ENCODE measurements at places on chromosomes 5 and 9.

- DNase-seq, result no peak
Measured at GRCh38 chr5:135543485-135544304, 7.9 kb upstream of the NEUROG1 start.

DNA sequence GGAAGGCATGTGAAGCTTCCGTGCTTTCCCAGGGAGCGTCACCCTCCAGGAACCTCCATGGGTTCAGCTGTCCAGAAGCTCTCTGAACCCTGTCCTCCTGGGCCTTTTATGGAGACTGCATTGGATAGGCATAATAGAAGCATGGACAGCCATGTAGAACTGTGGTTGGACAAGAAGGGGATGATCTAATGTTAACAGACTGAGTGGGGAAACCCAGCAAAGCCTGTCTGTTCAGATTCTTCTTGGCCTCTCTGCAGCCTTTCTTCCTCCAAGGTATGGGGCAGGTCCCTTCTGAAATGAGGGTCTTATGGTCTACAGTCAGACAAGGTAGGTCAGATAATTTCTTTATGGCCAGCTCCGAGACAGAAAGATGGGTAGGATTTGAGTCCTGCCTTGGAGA, 59.1 kb upstream of the CTNNA1 start:
- no peak for DNase-seq

- DNase-seq, result no peak
Measured at GRCh38 chr5:153402550-153402949, 87.9 kb upstream of the GRIA1 start.

DNA sequence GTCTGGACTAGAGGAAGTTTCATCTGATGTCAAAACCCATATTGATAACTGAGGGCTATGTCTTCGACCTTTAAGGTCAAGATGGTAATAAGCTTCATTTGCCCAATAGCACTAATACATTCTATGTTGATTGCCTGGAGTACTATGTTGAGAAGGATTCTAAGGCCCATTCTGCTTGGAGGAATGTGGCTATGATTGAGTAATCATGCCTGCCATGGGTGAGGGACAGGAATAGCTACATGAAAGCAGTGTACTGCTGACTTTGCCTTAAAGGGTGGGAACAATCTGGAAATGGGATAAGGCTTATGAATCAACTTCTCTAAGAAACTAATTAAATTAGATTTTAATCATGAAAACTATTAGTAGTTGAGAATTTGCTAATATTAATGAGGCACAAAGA, 13.6 kb downstream of the NNT start:
- no peak for DNase-seq

DNA sequence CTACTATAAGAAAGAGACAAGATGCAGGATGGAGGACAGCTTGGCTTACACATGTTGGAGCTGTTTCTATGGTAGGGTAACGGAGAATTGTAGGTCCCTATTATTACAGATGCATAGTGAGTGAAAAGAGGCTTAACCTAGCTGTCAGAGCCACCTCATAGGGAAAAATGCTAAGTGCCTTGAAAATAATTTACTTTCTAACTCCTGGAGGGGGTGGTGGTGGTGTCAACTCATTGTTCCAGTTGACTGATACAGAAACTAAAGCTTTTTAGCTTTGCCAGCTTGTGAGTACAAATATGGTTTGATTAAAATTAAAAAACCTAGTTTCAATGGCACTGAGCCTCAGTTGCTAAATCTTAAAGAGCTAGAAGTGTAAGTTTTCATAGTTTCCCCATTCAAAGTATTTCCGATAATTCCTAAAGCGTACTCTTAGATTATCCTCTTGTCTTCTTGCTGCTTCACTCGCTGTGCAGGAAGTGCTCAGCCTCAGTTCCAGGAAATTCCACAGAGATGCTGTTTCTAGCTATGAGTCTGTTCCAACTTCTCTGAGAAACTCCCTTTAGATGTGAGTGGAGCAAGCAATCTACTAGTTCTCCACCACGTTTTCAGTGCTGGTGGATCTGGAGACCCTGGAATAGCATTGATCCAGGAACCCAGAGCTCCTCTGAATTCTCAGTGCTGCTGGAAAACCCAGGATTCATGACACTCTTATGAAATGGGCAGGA, 265.2 kb downstream of the DMAC1 start:
- no peak for DNase-seq

- DNase-seq, result no peak
Measured at GRCh38 chr9:132880324-132880661, 1.6 kb downstream of the SPACA9 start.

DNA sequence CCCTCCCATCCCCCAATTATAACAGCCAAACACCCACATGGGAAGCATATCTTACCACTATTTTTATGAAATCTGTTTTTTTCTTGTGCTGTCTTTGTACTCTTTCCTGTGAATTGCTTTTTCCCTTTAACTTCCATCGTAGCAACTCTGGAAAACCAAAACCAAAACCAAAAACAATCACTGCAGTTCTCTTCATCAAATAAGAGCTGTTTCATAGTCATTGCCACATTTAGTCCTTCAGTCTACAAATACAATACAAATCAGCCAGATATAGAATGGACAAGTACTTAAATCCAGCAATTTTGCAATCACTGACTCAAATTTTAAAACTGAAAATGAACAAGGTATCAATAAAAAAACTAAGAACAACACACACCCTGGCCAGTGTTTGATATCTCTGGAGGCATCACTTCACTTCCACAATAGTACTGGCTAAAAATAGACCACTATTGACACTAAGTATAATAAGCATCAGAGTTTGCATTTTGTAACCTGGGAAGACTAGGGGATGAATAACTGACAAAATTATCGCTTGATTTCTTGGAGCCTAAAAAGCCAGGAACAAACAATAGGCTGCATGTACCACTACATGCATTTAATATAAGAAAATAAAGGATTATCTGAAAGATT, 5.4 kb downstream of the PUM3 start:
- no peak for DNase-seq

- no peak for DNase-seq
Measured at GRCh38 chr5:80240368-80240986, 15.4 kb downstream of the SERINC5 start.

- peak; percentile 73 for DNase-seq
Measured at GRCh38 chr5:5492087-5492933, 69.8 kb downstream of the ICE1 start.

DNA sequence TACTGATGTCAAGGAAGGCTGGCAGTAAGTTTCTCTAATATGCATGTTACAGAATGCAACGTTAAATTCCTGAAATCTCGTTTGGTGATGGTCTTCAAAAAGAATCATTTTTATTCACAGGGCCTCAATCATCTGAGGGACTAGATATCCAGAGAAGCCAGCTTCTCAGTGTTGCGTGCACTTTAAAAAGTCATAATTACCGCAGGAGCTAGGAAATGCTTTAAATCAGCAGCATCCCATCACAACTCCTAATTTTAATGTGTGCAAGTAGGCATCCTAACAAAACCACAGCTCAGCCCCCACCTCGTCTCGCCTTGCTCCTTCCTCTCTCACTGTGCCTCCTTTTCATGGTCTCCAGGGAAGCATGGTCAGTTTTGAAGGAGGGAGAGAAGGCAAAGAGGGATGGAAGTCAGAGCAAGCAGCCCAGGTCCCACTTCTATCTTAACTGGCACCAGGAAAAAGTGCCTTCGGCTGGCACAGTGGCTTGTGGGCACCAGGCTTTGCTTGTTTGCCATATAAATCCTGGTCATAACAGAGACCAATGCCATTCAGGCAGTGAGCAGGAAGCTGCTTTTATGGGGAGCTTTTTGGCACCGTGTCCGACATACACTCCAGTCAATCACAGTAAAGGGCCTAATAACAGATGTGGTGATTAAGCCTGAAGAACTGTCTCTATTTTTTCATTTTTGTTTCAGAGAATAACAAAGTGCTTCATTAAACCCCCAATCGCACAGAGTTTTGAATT, 21.4 kb downstream of the MEGF10 start:
- DNase-seq, result no peak

GRCh38 chr5:136999787-137000186, 499.3 kb downstream of the SPOCK1 start:
- no peak for DNase-seq

- DNase-seq, result no peak
Measured at GRCh38 chr9:130857864-130858738, 23.0 kb downstream of the ABL1 start.

- DNase-seq, result no peak
Measured at GRCh38 chr5:67591491-67591890, 394.9 kb upstream of the CD180 start.

DNA sequence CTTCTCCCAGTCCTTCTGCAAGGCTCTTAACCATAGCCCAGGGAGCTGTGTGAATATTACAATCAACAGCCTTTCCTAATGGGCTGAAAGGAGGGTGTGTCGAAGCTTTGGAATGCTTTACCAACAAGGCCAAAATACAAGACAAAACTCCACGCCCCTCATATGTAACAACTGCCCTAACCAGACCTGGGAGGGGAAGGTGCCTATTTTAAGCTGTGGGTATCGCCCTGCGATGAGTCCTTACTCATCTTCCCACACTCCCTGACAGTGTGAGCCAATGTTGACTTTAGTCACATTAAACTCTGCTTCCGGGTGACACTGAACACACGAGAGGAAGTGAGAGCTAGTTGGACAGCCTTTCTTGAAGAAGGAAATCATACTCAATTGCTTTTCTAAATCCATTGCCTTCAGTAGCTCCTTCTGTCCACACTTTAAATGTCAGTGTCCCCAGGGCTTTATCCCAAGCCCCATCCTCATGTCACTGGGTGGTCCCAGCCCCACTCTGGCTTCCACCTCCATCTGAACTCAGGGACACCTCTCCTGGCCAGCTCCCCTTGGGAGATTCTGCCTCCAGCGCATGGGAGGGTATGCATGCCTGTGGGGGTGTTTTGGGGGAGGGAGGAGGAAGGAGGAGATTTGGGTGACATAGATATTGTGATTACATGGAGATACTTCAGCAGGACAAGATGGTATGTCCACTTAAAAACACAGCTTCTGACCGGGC, 6.5 kb upstream of the TBC1D9B start:
- DNase-seq, result no peak

DNA sequence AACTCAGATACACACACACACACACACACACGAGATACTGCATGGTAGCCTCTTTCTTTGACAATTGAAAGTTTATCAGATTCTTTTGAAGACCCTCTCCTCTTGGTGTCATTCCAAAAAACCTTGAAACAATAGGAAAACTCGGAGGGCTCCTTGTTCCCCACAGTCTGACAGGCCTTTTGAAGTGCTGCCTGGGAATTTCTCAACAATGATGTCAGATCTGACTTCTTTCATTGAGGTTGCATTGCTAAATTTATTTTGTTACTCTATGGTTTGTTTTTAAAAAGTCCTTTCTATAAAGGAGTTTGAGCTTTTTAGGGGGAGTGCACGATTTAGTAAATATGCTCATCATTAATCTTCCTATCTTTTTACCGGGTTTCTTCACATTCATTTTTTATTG, 583.9 kb downstream of the SEMA5A start:
- no peak for DNase-seq

DNA sequence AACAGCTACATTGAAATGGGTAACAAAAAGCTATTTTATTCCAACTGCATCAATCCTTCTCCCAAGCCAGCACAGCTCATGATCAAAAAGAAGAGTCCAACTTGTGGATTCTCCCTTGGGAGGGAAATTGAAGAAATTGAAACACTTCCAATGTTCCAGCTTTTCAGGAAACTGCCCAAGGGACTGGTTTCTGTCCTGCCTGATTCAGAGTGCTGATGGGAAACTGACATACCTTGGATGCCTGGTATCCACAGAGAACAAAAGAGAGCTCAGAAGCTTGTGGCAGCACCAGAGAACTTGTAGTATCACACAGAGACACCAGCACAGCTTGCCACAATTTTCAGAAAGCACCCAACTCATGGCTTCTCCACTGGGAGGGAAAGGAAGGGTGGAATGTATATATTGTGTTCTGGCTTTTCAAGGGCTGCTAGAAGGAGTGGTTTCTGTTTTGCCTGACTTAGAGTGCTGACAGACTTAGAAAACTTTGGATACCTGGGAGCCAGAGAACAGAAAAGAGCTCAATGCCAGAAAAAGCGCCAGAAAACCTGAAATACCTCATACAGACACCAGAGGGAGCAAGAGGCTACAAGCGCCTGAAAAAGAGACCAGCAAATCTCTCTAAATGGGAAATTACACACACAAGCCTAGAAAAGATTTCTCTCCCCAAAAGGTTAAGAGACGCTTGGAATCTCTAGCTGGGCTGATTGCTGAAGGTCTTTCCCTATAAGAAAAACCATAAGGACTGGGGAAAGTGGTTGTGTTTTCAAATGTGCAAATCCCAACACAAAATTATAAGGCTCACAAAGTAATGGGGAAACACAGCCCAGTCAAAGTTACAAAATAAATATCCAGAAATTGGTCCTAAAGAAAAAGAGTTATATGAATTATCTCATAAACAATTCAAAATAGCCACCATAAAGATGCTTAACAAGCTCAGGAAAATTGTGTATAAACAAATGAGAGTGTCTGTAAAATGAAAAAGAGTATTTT, 178.8 kb downstream of the SPOCK1 start:
- DNase-seq, result peak; percentile 39

DNA sequence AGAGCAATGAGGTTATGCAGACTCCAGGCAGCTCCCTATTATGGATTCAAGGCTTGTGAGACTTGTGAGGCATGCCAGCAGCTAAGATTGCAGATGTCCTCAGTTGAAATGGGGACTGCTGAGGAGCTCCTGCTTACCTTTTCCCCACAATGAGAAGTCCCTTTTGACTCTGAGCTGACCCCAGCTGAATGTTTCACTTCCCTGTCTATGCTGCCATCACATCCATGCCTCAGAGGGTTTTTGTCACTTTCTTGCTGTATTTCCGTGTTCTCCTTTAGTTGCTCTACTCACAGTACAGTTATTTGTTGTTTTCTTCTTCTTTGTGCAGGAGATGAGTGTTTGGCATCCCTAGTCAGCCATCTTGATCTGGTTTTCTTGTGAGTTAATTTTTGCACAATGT, 18.8 kb upstream of the OR2S2 start:
- DNase-seq, result no peak

DNA sequence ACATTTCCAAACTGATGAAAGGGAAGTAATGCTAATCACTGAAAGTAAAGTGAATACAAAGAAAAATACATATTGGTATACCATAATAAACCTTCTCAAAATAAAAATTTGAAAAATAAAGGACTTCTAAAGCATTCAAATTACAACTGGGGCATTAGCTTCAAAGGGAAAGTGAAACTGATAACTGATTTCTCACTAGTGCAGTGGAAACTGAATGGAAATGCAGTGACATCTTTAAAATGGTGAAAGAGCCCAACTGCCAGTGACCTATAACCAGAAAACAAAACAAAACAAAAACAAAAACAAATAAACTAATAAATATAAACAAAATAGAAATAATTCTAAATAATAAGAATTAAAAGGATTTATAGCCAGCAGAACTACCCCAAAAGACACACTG, 297.5 kb upstream of the GRIN3A start:
- no peak for DNase-seq

GRCh38 chr9:98164912-98165311, 27.5 kb downstream of the CORO2A start:
- no peak for DNase-seq

GRCh38 chr9:76379494-76379893, 14.7 kb downstream of the RFK start:
- DNase-seq, result no peak

DNA sequence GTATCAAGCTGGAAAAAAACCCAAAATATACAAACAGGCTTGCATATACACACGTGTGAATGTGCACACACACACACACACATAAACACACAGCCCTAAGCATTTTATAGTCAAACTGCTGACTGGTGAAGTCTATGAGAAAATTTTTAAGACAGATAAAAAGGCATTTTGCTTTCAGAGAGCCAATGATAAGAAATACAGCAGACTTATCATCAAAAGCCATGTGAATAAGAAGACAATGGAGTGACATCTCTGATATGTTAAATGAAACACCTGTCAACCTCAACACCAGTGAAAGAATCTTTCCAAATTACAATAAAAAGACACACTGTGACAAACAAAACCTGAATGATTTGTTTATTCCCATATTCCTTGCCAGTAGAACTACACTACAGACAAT, 233.3 kb downstream of the CDH9 start:
- no peak for DNase-seq

All from CD4-positive, alpha-beta T cell treated with Interleukin-10 for 1 hour (primary cell).